ENCODE measurements at places on chromosomes 7 and 10.
A peak's percentile ranks its signal among the peaks of the same experiment; 100 is the strongest.

DNA sequence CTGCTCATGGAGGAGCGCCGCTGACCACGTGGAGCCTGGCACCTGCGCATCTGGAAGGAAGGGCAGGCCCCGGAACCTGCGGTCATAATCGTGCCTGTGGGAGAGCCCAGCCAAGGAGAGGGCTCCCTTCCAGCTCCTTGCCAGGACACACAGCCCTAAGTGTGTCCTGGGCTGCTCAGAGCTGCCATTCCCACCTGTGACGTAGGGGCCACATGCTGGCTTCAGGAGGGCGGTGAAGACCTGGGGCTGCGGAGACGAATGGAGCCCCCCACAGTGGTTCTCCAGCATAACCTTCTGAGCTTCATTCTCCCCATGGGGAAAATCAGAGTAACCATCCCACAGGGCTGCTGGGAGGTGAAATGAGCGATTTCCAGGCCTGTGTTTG lies 127.6 kb upstream of the CHST15 start:
- DNase-seq: no peak

- no peak for DNase-seq
Measured at GRCh38 chr10:5893321-5893720, 3.3 kb downstream of the FBH1 start.

GRCh38 chr10:22988581-22989360 lies 60.9 kb downstream of the ARMC3 start:
- peak; percentile 36 for DNase-seq

DNA sequence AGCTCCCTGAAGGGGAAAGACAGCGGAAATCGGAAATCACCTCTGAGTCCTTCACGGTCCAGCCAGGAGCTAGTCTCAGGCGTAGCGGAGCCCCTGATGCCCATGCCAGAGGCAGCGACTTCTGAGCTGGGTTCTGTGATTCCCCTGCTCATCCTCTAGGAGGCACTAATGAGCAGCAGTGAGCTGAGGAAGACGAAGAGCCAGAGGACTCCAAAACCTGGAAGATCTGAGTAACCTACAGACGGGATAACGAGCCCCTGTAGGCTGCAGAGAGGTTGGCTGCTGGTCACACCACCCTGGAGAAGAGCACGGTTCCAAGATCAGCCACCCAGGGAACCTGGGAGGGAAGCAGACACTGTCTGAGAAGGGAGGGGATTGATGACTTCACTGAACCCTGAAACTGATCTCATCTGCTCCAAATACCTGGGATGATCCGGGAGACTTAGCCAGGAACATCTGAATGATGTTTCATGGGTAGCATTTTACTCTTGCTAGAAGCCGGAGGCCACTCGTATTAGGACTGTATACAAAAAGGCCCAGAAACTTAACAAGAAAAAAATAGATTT lies 304.1 kb downstream of the PAXIP1 start:
- DNase-seq: no peak

DNA sequence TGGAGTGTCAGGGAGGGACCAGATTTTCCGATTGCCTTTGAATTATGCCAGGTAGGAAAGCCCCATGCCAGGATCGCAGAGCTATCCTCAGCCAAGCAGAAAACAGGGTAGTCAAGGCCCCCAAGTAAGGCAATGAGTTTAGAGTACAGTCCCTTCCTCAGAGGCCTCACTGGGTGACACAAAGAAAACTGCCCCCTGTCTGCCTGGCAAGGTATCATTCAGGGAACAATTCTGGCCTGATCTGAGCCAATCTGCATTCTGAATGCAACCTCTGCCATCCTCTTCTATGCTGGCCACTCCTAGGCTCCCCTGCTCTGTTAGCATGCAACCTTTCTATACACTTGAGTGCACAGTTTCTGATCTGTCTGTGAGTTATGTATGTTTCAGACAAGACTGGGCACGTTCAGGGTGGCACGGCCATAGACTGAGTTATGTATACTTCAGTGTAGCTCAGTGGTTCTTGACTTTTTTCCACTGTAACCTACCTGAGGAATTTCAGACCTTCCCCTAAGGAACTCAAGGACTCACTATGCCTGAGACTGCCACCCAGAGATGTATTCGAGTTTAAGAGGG lies 336.8 kb downstream of the PLXNA4 start:
- no peak for DNase-seq

DNA sequence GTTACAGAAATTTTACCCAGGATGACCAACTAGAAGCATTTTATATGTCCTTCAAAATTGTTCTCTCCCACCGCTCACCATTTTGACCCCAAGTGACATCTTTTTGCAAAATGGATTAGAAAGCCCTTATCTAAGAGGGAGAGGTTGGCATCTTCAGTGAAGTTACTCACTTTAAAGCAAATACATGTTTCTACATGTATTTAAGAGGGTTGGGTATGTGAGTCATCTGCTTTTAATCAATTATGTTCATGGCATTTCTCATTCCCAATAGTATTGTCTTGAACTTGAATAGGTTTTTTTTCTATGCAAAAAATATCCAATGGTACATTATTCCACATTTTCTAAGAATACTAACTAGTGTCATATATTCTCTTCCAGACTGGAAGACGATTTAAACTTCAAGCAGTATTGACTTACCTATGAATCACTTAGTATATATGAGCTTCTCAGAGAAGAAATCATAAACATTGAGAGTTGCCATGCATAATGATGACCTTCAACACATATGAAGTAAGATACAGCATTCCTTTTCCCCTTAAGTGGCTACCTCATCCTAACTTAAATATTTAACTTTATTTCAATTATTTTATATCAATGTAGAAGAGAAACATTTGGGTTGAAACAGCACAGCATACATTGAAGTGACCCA lies 132.8 kb downstream of the POLR1F start:
- no peak for DNase-seq

- no peak for DNase-seq
Measured at GRCh38 chr7:111813306-111813705, 251.0 kb upstream of the IMMP2L start.

- no peak for DNase-seq
Measured at GRCh38 chr10:60827791-60828488, 49.7 kb downstream of the CDK1 start.

- no peak for DNase-seq
Measured at GRCh38 chr10:91711885-91712680, 79.2 kb upstream of the PPP1R3C start.

DNA sequence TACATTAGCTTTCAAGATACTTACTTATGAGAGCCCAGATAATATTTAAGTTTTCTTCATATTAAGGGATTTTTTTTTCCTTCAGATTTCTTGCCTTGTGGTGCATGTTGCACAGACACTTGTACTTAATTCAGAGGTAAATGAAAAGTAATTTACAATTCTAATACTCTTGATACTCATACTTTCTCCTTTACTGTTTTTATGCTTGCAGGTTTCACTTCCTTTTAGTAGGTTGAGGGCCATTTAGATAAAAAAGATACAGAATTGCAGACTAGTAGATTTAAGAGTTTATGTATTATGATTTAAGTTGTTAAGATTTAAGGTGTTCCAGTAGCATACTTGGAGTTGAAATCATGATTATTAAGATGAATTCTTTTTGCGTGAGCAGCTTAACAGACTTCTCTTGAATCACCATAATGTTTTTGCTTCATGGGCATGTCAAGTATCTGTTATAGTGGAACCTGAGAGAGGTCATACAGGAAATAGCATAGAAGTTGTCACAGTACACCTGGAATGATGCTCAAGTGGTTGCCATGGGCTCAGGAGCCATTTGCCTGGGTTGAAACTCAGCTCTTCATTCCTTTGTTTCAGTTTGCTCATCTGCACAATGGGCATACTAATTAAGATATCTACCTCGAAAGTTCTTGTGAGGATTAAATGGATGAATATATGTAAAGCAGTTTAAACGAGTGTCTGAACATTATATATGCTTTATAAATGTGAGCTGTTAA lies 174.8 kb upstream of the PRPS1L1 start:
- DNase-seq: no peak

GRCh38 chr7:122135275-122135674 lies 8.8 kb downstream of the AASS start:
- DNase-seq: no peak

All from GM18507 (cell line).